ENCODE measurements at places on chromosomes 12 and 14.

DNA sequence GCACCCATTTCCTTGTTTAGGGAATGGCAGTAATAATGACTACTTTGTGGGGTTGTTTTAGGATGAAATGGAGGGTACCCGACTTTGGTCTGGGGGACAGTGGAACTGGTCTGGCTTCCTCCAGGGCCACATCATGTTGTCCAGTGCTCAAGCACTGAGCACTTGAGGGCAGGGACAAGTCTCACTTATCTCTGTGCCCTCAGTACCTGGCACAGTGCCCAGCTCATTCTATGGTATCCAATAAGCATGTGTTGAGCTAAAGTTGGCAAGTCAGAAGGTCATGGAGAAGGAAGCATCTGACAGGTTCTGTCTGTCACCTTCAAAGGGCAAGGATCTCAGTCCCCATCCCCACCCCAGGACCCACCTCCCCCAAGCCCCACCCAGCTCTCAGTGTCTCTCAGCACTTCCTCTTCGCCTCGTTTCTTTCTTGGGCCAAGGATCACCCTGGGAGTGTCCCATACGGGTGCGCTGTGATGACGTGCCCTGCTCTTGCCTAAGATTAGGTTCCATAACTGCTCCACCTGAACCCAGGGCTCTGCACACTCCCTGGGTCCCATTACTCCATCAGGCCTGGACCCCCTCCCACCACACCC lies 24.3 kb upstream of the TMEM106C start:
- no peak for DNase-seq

DNA sequence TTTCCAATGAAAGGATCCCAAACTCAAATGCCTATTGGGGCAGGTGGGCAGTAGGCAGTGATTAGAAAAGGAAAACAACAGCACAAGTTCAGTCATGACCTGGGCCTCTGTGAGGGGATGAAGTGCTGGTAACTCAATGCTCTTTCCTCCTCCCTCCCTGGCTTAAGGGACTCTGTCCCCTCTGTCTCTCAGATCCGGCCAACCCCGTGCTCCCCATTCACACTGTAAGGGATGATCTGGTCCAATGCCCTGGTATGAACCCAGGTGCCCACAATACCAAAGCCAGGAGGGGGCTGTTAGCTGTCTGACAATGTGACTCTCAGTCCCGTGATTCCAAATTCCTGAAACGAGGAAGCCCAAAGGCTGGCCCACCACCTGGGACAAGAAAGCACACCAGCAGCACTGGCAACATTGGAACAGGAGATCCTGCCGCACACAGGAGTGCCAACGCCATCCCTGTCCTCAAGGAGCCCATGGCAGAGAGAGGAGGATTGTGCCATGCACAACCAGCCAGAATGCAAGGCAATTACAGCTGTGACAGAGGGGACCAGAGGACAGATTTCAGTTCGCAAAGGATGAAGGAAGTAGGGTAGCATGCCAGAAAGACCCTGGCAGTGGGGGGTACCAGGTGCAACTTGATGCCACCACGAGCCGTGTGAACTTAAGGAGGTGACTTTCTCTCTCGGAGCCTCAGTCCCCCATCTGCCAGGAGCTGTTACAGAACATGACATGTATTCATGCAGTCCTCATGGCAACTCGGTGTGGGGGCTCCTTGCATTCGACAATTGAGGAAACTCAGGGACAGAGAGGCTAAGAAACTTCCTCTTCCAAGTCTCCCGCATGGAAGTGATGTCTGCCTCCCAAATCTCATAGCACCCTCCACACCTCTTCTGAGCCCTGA lies 37.6 kb downstream of the SERPINA3 start:
- DNase-seq: no peak

DNA sequence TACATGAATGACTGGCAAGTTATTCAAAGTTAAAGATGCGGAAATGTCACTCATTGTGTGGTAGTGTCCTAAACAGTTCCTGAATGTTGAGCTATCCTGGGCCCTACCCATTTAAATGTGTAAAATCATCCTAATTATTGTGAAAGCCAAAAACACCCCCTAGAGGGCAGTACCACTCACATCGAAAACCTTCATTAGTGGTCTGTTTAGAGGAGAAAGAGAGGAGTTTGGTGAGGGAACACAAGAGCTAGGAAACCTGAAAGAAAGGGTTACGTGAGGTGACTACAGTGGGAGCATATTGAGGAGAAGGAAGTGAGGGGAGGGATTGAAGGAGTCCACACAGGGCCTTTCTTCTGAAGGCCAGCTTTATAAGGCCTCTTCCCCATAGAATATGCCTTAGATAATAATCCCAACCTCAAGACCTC lies 2.5 kb upstream of the TEP1 start:
- no peak for DNase-seq

- no peak for DNase-seq
These were observed 148.1 kb upstream of the C14orf180 start for GRCh38 chr14:104431351-104431928.

DNA sequence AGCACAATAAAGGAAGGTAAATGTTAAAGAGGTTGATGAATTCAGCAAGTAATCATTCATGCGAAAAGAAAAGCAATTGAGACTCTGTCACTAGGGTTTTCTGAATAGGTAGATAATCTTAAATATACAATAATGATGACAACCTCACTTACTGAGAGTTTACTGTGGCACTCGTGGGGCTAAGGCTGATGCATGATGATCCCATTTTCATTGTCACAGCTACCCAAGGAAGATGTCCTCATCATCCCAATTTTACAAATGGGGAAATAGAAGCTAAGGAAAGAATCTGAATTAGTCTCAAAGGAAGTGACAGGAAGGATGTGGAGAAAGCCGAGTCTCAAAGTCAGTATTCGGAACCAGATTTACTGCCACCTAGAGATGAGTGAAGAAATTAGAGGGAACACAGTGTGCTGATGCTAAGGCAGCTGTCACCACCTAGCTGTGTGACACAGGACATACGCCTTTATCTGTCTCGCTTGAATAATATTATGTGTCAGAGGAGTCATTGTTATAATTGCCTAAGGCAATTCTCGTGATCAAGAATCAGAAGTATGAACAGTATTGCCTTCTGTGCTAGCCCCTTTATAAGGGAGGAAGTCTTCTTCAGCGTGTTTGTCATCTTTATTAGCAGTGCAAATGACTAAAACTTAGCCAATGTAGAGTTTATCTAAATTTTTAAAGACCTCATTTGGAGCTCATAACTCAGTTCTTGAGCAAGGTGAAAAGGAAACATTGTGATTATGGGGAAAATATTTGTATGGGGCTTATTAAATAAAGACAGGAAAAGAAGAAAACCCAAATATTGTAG lies 63.2 kb downstream of the ERGIC2 start:
- DNase-seq: peak; percentile 2

DNA sequence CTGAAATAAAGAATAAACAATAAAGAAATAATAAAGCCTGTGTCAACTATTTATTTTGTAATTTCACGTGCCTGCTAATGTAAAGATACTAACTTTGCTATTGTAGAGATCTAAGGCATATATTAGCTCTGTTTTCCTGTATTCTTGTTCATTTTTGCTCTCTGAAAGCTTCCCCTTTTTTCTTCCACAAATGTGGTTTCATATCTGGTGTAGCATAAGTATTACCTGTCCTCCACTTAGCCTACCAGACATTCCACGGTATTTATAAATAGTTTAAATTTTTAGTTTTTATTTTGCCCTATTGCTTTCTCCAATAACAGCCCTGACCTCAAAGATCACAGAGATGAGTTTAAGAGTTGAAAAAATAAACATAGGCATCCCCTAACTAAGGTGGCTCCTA lies 92.6 kb upstream of the ATP2B1 start:
- DNase-seq: no peak

GRCh38 chr14:24403294-24403998 lies 4.6 kb downstream of the NYNRIN start:
- DNase-seq: no peak

DNA sequence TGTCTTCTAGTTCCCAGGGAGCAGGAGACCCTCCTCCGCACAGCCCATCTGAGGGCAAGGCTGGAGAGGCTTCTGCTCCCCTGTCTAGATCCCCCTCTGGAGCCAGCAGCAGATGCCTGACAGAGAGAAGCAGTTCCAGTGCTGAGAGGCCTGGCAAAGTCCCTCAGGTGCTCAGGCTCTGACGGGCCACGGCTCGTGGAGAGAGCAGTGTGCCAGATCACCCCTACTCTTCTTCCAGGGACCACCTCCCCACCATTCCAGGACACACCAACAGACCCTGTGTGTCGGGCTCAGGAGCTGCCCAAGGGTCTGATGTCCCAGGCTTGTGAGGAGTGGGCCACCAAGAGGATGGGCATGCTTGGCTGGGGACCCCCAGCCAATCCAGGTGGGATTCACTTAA lies 22.5 kb upstream of the C14orf180 start:
- DNase-seq: no peak

DNA sequence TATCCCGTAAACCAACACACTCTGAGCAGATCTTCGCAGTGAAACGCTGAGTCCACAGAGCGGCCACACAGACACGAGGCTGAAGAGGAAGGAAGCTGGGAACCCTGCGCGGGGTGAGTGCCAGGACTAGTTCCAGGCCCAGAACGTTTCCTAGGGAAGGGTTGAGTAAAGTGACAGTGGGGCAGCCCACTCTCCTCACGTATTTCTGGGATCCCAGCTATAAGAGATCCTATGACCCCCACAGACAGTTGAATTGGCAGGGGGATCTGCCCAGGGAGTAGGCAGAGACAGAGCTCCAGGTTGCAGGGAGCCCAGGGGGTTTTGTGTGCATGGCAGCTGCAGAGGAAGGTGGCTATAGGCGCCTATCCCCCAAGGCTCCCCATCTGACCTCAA lies 51.1 kb downstream of the GTF2A1 start:
- DNase-seq: no peak

GRCh38 chr12:103529306-103529705 lies 33.5 kb upstream of the C12orf42 start:
- no peak for DNase-seq

DNA sequence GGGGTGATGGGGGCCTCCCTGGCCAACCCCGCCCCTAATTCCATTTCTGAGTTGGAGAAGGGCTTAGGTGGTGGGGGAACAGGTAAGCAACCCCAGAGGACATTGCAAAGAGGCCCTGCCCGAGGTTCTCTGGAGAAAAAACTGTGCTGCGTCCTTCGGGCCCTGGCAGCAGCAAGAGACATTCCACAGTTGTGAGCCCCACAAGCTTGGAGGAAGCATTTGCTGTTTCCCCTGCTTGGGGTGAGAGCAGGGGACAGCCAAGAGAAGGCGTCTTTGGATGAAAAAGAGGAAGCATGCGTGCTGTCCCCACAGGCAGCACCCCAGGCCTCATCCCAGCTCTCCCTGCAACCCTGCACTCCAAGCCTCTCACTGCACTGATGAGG lies 1.3 kb downstream of the BDKRB2 start:
- DNase-seq: no peak

DNA sequence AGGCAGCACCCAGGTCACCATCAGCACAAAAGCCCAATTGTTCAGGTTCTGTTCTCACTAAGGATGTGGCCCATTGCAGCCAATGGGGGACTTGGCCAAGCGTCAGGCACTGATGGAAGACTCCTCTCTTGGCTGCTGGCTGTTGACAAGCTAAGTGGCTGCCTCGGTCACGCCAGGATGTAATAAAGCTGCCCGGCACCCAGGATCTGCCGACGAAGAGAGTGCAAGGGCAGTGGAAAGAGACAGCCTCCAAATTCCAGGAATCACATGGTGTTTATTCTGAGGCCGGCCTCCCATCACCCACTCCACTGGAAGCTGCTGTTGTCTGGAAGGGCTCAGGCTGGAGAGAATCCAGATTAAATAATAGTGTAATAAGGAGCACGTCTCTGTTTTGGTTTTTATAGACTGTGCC lies 451.8 kb upstream of the TBX3 start:
- no peak for DNase-seq

DNA sequence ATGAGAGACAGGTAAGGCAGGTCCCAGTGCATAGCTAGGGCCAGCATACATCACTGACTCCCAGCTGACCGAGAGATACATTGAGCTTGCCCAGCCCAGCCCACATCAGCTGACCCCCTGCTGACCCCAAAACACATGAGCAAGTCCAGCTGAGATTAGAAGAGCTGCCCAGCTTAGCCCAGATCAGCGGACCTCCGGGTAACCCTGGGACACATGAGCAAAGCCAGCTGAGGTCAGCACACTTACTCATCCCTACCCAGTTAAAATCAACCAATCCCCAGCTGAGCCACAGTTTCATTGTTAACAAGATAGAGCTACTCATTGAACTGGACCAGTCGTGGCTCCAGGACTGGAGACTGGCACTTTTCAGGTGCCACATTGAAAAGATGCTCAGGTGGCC lies 21.8 kb upstream of the FBXO34 start:
- DNase-seq: no peak

GRCh38 chr12:104314242-104314614 lies 10.7 kb downstream of the EID3 start:
- no peak for DNase-seq

- no peak for DNase-seq
These were observed 3.6 kb downstream of the TTC5 start for GRCh38 chr14:20302042-20302755.

- no peak for DNase-seq
These were observed 28.0 kb downstream of the NOS1 start for GRCh38 chr12:117333331-117333881.

DNA sequence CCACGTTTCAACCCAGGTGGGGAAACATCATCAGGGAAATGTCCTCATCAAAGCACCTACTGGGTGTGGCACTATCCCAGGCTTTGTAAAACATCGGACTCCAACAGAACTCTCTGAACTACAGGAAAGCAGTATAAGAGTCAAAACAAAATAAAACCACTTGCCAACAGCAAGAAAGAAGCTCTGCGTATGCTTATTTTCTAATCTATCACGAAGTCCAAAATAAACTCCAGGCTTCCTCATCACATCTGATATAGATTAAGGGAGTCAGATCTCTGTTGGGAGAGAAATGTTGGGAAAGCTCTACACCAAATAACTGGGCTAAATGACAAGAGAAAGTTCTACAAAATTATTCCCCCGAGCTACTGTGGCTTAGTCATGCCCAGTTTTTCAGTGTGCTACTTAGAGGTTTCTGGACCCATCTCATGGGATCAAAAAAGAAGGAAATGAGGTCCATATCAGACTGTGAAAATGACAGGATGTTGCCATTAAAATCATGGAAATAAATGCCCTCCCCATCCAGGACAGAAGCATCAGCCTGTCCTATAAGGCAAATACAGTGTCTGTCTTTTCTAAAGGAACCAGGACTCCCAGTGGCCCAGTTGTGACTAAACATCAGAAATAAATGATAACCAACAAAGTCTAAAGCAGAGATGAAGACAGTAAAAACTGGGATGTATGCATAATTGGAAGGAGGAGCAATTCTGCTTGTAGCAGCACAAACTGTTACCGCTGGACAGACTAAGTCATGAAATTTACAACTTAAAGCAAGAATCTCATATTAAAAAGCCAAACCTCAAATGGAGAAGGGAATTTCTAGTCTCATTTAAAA lies 149.5 kb downstream of the STXBP6 start:
- no peak for DNase-seq

Measured in activated CD4-positive, alpha-beta T cell treated with anti-CD3 and anti-CD28 coated beads for 24 hours (primary cell).